GM12891 (cell line): ENCODE measurements at places on chromosomes 16 and 17.

DNA sequence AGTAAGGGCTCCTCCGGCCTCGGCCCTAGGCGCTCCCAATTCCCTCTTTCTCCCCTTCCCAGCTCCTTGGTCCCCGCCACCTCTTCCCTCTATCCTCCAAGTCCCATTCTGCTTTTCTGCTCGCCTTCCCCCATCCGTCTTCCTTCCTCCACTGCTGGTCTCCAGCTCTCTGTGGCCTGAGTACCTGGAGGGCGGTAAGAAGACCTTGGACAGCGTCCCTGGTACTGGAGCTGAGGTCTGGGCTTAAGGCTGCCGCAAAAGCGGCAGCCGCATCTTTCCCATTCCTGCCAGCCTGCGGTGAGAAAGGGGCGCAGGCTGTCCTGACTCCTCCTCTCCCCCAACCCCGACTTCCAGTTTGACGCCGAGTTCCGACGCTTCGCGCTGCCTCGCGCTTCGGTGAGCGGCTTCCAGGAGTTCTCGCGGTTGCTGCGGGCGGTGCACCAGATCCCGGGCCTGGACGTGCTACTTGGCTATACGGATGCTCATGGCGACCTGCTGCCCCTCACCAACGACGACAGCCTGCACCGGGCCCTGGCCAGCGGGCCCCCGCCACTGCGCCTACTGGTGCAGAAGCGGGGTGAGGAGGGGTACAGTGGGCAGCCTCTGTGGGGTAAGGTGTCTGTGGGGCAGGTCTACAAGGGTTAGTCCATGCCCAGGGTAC lies 471 bp downstream of the PARD6A start:
- DNase-seq, result no peak

DNA sequence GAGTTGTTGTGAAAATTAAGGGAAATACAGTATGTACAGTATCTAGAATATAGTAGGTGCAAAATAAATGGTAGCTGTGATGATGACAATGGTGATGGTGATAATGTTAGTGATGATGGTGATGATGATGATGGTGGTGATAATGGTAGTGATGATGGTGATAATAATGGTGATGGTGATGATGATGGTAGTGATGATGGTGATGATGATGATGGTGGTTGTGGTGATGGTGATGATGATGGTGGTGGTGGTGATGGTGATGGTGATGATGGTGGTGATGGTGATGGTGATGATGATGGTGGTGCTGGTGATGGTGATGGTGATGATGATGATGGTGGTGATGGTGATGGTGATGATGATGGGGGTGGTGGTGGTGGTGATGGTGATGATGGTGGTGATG lies 91.3 kb upstream of the FOXF1 start:
- DNase-seq, result no peak

DNA sequence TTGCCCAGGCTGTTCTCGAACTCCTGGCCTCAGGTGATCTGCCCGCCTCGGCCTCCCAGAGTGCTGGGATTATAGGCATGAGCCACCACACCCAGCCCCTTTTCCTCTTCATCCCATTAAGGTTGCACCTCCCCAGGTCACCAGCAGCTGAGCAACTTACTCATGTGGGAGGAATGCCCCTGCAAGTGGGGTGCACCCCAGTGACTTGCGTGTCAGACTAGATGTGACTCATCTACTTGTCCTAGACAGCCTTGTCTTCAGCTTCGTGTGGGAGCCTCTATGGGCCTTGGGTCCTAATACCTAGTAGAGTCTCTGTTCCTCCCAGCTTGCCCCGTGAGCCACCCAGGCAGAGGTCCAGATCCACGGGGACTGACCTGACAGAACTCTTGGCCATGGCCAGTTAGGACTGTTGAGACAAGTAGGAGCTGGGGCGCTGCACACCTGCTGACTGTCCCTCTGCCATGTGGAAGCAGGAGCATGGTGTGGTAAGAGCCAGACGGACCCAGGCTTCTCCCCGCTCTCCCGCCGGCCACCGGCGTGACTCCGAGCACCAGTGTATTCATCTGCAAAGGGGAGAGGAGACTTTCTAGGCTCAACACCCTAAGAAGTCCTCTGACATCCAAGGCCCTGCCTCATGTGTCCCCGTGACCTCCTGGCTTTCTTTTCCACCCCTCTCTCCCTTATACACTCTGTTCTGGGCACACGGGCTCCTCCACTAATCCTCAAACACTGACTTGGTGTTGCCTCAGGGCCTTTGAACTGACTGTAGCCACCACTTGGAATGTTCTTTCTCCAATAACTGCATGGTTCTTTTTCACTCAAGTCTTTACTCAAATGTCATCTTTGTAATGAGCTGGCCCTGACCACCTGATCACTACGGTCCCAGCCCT lies 11.6 kb upstream of the CBX4 start:
- DNase-seq, result no peak

DNA sequence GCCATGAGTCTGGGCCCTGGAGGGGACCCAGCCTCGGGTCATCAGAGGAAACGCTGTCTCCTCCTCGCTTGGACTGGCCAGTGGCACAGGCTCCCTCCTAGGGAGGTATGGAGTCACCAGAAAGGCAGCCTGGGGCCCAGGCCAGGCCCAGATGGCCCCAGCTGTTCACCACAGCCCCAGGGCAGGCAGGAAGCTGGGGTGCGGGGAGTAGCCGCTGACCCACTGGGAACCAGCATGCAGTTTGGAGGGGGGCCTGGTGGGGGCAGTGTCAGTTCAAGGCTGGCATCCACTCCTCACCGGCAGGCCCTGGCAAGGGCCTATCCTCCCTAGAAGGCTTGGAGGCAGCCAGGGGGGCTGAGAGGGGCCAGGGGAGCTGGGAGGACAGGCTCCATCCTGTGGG lies 48.8 kb downstream of the SDK2 start:
- DNase-seq, result peak; percentile 56

DNA sequence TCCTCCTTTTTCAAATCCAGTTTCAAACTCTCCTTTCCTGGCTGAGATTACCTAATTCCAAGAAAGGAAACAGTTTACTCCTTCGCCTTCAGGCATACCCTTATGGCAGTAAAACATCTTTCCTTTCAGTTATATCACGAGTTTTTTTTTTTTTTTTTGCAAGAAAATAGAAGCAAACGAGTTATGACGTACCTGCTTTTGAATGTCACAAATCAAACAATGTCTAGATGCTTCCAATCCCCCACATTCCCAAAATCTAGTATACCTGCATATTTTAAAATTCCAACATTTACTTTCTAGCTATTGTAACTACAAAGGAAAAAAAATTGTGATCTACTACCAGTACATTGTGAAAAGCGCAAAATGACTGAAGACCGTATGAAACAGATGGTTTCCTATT lies 28.9 kb downstream of the GSPT1 start:
- no peak for DNase-seq

DNA sequence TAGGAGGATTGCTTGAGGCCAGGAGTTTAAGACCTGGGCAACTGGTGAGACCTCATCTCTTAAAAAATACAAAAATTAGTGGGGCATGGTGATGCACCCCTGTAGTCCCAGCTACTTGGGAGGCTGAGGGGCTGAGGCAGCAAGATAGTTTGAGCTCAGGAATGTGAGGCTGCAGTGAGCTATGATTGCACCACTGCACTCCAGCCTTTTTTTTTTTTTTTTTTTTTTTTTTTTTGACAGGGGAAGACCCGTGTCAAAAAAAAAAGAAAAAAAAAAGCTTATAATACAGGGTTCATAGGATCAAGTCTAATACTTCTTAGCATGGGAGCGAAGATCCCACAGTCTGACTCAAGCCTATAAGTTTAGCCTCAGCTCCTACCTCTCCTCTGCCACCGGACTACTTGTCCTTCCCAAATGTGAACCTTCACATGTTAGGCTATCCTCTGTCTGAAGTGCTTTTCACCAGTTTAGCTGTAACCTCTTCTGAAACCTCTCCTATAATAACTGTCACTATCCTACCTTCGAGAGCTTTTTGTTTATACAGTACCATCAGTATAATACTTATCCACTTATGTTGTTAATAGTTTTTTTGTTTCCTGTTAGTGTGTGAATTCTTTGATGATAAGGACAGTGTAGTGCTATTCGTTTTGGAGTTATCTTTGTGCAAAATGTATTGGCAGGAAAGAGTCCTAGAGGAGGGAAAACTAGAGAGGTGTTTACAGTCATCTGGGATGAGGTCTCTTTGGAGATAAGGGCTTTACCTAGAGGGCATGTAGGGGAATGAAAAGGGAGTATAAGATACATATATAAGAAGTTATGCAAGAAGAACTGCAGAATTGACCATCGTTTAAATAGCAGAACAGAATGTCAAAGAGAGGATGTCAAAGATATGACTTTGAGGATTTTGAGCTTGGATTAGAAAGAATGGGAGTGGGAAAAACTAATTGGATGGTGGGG lies 15.5 kb downstream of the CPD start:
- DNase-seq, result no peak

DNA sequence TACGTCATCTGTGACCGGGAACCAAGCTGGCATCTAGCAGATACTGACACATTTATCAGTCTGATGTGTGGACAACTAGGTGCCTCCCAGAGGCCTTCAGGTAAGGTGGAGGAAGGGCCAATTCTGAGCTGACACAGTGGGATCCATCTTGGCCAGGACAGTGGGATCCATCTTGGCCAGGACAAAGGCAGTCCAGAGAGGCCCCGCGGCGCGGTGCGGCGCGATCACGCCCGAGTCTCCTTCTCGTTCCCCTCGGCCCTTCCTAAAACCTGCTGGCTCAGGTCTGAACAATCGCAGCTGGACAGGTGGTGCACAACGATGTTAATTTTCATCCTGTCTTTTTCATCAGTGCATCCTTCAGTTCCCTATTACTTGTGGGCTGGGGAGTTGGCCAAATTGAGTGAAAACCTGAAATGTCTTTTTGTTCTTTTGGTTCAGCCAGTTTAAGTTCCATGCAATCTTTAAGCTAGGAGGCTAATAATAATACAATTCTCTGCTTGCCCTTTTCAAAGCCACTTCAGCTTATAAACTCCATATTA lies 486 bp upstream of the WSB1 start:
- no peak for DNase-seq

GRCh38 chr16:11536104-11536866 lies 50.4 kb downstream of the LITAF start:
- no peak for DNase-seq

DNA sequence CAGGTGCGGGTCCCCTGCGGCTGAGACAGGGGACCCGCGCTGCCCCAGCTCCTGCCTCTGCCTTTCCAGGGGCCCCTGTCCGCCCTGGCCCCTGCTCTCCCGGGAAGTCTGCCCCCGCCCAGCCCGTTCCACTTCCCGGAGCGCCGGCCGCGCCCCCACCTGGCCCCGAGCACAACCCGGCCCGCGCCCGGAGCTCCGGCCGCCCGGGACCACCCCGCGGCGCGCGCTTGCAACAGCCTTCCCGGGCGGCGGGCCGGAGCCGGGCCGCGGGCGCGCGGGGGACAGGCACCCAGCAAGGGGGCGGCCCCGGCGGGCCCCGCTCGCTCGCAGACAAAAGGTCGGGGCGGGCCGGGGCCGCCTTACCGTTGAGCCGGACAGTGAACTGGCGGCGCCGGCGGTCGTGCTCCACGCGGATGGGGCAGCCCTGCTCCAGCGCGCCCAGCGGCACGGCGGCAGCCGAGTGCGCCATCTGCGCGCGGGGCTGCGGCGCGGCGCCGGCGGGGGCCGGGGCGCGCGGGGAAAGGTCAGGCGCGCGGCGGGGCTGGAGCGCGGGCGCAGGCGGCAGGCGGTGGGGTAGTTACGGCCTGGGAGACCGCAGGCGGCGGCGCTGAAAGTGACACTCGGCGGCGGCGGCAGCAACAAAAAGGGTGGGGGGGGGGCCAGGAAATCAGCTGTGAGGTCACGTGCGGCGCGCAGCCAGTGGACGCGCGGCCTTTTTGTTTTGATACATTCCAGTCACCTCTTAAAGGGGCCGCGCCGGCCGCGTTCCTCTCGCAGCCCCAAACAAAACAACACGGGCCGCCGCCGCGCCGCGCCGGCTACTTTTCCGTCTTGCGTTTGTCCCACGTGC lies at the start of gene NATD1:
NATD1 (minus strand) TSS at position 615 of the 850 bp plus-strand sequence; CDS start at position 469, 146 bp downstream.
- DNase-seq, result peak; percentile 86

DNA sequence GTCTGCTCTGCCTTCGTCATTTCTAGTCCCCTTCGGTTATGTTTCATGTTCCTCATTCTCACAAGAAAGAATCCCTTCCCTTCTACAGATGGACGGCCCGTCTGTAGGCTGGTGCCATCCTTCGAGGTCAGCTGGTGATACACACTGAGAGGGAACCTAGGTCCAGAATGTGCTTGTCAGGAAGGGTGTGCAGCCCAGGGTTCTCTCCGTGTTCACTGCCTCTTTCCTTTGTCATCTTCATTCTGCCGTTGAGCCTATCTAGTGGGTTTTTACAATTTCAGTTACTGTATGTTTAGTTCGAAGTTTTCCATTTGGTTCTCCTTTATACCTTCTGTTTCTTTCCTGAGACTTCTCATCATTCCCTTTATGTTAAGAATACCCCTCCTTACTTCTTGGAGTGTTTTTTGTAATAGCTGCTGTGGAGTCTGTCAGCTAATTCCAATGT lies 18.9 kb downstream of the KIAA0513 start:
- no peak for DNase-seq

DNA sequence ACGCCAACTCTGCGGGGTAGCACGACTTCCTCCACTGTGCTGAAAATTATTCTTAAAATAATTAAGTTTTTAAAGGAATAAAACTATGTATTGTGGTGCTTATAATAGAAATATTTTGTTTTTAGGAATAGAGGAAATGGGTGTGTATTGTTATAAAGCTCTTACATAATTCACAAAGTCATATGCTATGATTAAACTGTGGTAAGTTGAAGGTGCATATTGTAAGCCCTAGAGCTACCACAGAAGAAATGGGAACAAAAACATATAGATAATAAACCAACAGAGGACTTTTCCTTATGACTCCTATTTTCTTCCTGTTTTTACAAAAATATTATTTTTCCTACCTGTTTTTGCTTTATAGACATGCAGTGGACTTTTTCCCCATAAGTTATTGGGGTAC lies 4.3 kb upstream of the SLFN11 start:
- no peak for DNase-seq

DNA sequence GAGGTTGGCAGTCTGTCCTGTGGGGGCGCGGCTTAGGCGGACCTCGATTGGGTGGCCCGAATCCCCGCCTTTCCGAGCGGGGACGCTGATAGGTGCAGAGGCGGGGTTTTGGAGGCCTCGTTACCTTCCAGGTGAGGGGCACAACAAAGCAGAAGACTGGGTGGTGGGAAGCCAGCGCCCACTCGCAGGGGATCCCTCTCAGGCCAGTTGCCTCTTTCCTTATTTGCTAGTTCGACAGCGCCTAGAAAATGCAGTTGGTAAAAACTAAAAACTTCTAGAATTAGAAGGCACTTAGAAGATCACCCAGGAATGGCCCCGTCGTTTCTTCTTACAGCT lies 730 bp downstream of the KAT7 start:
- peak; percentile 88 for DNase-seq

- no peak for DNase-seq
These were observed 8.4 kb upstream of the CA4 start for GRCh38 chr17:60141111-60142018.

- DNase-seq, result no peak
These were observed 30.5 kb downstream of the DUSP14 start for GRCh38 chr17:37520174-37520573.
